ENCODE measurements at places on chromosomes 7 and 10. TPM values are rescaled to one million over a fixed set of nuclear protein-coding genes. Genes with fewer than 3 reads are reported as not detected.

GRCh38 chr7:91527460-91527859 lies 263.2 kb downstream of the FZD1 start:
- H3K27me3 ChIP-seq, result no peaks in the 10 kb centered on the region
- no peaks in the 10 kb centered on the region for H3K4me1 ChIP-seq
- H3K27ac ChIP-seq, result no peak overlapping the region
- no peaks in the 10 kb centered on the region for H3K36me3 ChIP-seq

DNA sequence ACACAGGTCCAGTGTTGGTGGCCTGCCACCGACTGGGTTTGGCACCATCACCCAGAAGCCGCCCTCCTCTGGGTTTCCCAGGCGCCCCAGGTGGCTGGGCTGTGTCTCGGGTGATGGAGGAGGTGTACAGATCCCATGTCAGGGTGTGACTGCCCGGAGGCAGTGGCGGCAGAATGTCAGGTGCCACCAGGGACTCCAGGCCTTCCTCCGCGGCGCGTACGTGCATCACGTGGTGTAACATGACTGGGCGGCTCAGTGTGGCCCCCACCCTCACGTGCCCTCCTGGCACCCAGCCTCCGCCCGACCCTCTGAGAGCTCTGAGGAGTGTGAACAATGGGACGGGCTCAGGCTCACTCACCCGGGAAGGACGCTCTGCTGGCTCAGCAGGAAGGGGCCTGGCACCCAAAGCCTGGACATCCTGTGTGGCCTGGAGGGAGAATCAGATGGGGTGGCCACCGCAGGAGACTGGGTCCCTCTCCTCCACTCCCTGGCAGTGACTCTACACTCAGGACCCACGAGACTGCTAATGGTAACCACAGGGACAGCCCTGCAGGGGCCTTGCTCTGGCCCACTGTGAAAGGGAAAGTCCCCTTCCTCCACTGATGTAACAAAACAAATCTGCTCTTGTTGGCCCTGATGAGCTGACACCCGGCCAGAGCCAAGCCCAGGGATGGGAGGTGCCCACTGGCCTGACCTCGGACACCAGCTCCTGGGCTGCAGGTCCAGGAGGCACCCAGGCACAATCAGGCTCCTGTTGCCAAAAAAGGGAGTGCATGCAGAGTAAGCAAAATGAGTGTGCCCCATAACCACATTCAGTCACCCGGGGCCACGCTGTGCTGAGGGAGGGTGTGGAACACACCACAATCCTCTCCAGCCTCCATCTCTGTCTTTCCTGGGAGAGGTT lies 164.8 kb downstream of the PRKAG2 start:
- no peaks in the 10 kb centered on the region for H3K4me1 ChIP-seq
- no peak for DNase-seq
- no peaks in the 10 kb centered on the region for H3K27me3 ChIP-seq

- no peak overlapping the region for H3K27ac ChIP-seq
- H3K4me1 ChIP-seq, result no peaks in the 10 kb centered on the region
- no peaks in the 10 kb centered on the region for H3K27me3 ChIP-seq
- no peak overlapping the region for H3K4me3 ChIP-seq
These were observed 191.7 kb upstream of the MTPN start for GRCh38 chr7:136168821-136169220.

DNA sequence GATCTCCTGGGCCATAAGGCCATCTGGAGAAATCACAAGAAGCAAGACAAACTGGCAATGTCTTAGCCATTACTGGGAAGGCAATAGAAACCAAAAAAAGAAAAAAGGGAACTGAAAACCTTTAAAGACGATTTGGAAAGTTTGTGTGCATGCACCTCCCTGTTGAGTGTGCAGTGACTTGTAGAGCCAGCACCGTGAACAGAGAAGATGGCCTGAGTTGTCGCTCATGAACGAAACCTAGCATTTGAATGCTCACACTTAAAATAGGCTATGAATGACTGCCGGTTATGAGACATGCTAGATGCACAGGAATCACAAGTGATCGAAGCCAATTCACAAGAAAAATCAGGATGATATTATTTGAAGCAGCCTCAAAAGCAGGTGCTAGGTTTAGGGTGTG lies 151.3 kb upstream of the ADO start:
- no peaks in the 10 kb centered on the region for H3K4me1 ChIP-seq
- H3K27ac ChIP-seq, result no peak overlapping the region
- H3K4me3 ChIP-seq, result no peak overlapping the region
- H3K27me3 ChIP-seq, result no peaks in the 10 kb centered on the region
- no peaks in the 10 kb centered on the region for H3K36me3 ChIP-seq

- H3K36me3 ChIP-seq, result no peaks in the 10 kb centered on the region
- H3K4me3 ChIP-seq, result peak overlapping the region; percentile 80
- no peak for DNase-seq
- peak overlapping the region; percentile 91 for H3K27ac ChIP-seq
These were observed 1.9 kb downstream of the PTEN start for GRCh38 chr10:87865241-87865881.

DNA sequence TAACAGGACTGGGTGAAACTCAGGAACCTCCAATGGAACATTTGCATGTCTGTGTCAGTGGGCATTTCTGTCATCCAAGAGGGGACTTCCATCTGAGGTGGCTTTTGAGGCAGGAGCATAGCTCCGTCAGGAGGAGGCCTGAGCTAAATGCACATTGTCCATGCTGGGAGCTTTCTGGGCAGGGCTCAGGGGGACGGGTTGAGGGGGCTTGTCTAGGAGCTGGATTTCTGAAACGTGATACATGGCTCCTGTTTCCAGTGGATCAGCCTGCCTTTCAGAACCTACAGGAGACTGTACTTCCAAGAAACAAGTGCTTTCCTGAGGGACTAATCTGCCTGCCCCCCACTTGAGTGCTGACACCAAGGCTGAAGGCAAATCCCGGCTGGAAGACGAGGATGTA lies 40.5 kb upstream of the GDF10 start:
- no peaks in the 10 kb centered on the region for H3K27me3 ChIP-seq
- no peaks in the 10 kb centered on the region for H3K36me3 ChIP-seq
- H3K4me3 ChIP-seq, result no peak overlapping the region
- H3K4me1 ChIP-seq, result no peaks in the 10 kb centered on the region
- H3K27ac ChIP-seq, result no peak overlapping the region

- no peak overlapping the region for H3K4me3 ChIP-seq
- peaks cover 7% of the 10 kb centered on the region for H3K4me1 ChIP-seq
- no peaks in the 10 kb centered on the region for H3K27me3 ChIP-seq
- H3K27ac ChIP-seq, result no peak overlapping the region
- no peaks in the 10 kb centered on the region for H3K36me3 ChIP-seq
- DNase-seq, result no peak
These were observed 279.8 kb upstream of the FZD8 start for GRCh38 chr10:35921866-35922350.

ARMC3 gene
- not detected for total RNA-seq

PRR15 gene
- total RNA-seq, result 0.17 TPM

DNA sequence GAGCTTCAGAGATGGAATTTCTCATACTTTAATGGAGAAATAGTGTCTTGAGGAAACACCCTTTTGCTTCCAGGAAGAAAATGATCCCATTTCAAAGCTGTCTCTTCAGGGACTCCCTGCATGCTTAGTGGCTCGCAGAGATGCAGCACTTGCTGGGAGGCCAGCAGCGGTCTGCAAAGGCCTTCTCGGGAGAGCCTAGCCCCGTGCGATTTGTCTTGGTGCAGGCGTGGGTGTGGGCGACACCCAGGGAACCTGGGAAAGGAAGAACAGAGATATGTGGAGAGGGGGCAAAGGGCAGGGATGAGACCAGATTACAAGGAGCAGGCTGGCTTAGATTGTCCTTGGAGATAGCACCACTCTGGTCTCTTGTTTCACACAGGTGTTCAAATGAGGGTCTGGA lies 352.3 kb upstream of the PODXL start:
- no peak for DNase-seq
- H3K4me3 ChIP-seq, result no peak overlapping the region
- H3K36me3 ChIP-seq, result no peaks in the 10 kb centered on the region
- H3K27ac ChIP-seq, result no peak overlapping the region
- H3K27me3 ChIP-seq, result no peaks in the 10 kb centered on the region

- H3K4me3 ChIP-seq, result no peak overlapping the region
- peak overlapping the region; percentile 19 for H3K27ac ChIP-seq
- peaks cover 22% of the 10 kb centered on the region for H3K4me1 ChIP-seq
These were observed 77.5 kb upstream of the PHYHIPL start for GRCh38 chr10:59098831-59099452.

GRCh38 chr7:102856036-102856435 lies 56.8 kb upstream of the LRRC17 start:
- peaks cover 2% of the 10 kb centered on the region for H3K4me1 ChIP-seq
- no peaks in the 10 kb centered on the region for H3K36me3 ChIP-seq
- H3K4me3 ChIP-seq, result no peak overlapping the region
- H3K27me3 ChIP-seq, result peaks cover 4% of the 10 kb centered on the region

GRCh38 chr10:4214908-4215307 lies 429.9 kb upstream of the KLF6 start:
- H3K4me1 ChIP-seq, result peaks cover 19% of the 10 kb centered on the region
- H3K36me3 ChIP-seq, result no peaks in the 10 kb centered on the region
- H3K4me3 ChIP-seq, result no peak overlapping the region
- no peak overlapping the region for H3K27ac ChIP-seq
- DNase-seq, result no peak
- H3K27me3 ChIP-seq, result no peaks in the 10 kb centered on the region

GRCh38 chr10:30383356-30383755 lies 34.3 kb upstream of the MTPAP start:
- peaks cover 7% of the 10 kb centered on the region for H3K4me1 ChIP-seq
- no peaks in the 10 kb centered on the region for H3K27me3 ChIP-seq
- no peak overlapping the region for H3K4me3 ChIP-seq
- H3K27ac ChIP-seq, result no peak overlapping the region
- no peak for DNase-seq

DNA sequence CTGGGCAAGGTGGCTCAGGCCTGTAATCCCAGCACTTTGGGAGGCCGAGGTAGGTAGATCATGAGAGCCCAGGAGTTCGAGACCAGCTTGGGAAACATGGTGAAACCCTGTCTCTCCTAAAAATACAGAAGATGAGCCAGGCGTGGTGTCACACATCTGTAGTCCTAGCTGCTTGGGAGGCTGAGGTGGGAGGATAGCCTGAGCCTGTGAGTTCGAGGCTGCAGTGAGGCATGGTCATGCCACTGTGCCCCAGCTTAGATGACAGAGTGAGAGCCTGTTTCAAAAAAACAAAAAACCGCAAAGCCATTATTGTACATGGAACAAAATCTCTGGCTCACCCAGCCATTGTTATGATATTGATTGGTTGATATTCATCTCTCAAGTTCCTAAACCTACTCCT lies 53.7 kb downstream of the KMT2E start:
- no peak for DNase-seq
- H3K27me3 ChIP-seq, result no peaks in the 10 kb centered on the region
- no peak overlapping the region for H3K4me3 ChIP-seq
- peaks cover 55% of the 10 kb centered on the region for H3K36me3 ChIP-seq

PCDH15 gene
- total RNA-seq, result not detected

CCDC201 gene
- not detected for total RNA-seq

MGMT gene
- 28.0 TPM for total RNA-seq

OR2A25 gene
- total RNA-seq, result not detected

- no peaks in the 10 kb centered on the region for H3K4me1 ChIP-seq
- DNase-seq, result no peak
- no peaks in the 10 kb centered on the region for H3K27me3 ChIP-seq
- H3K4me3 ChIP-seq, result no peak overlapping the region
These were observed 58.5 kb downstream of the RASGEF1A start for GRCh38 chr10:43208147-43209073.

GSTO2 gene
- total RNA-seq, result 0.26 TPM

- peak overlapping the region; percentile 31 for H3K27ac ChIP-seq
- peaks cover 15% of the 10 kb centered on the region for H3K4me1 ChIP-seq
- H3K36me3 ChIP-seq, result no peaks in the 10 kb centered on the region
- H3K4me3 ChIP-seq, result no peak overlapping the region
- no peaks in the 10 kb centered on the region for H3K27me3 ChIP-seq
These were observed 7.4 kb upstream of the PWWP2B start for GRCh38 chr10:132389433-132390169.

- no peaks in the 10 kb centered on the region for H3K36me3 ChIP-seq
- no peak overlapping the region for H3K27ac ChIP-seq
- H3K4me1 ChIP-seq, result no peaks in the 10 kb centered on the region
- peak; percentile 39 for DNase-seq
These were observed 517.4 kb downstream of the CCSER2 start for GRCh38 chr10:84845628-84846261.

DNA sequence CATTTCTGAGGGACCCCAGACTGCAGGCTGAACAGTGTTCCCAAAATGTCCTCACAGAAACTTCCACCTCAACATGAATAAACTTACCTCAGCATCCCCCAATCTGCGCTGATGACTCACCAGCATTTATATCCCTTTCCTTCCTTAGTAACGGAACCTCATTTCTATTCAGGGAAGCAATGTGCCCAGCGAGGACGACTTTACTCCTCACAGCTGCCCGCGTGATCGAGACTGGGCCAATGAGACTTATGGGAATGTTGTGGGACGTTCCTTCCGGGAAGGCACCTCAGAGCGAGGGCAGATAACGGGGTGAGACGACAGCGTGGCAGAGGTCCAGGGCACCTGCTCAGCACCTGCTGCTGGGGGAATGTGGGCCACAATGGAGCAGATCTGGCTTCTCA lies 73.1 kb upstream of the CAMK2B start:
- H3K27ac ChIP-seq, result peak overlapping the region; percentile 78
- peaks cover under 1% of the 10 kb centered on the region for H3K36me3 ChIP-seq
- no peak overlapping the region for H3K4me3 ChIP-seq
- H3K4me1 ChIP-seq, result peaks cover 23% of the 10 kb centered on the region

- peak; percentile 95 for DNase-seq
- H3K27me3 ChIP-seq, result no peaks in the 10 kb centered on the region
- no peaks in the 10 kb centered on the region for H3K36me3 ChIP-seq
- H3K4me1 ChIP-seq, result peaks cover 32% of the 10 kb centered on the region
These were observed at the start of gene LRRC17 for GRCh38 chr7:102912742-102913141. Gene LRRC17, plus strand, starts transcription at chr7:102913000. Its CDS starts 20,914 bp downstream, at chr7:102933914.

DNA sequence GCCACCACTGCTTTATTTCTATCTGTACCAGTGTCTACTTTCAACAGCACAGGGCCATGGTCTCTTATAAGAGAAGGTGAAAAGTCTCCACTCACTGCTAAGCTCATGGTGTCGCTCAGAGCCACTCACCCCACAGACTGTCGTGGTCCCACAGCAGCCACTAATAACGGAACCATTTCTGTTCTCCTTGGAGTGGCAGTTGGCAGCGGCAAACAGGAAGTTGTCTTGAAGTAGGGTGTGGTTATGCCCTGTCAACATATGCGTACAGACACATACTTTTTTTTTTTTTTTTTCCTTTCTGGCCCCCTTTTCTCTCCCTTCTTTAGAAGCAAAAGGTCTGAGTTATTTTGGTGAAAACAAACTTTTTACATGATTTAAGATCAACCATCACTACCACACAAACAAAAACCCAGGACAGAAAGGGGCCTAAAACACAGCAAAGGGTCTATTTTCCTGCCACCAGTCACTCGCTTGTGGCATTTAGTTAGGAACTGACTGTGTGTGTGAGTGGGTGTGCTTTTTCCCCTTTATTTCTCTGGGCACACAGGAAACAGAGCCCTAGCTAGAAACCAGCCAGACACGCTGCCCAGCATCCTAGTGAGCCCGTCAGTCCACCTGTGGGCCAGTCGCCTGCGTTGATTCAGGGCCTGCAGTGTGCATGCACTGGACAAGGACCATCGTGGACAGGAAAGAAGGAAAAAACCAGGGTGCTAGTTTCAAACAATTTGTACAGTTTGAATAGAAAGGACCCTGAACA lies 96.7 kb upstream of the EFCAB10 start:
- DNase-seq, result peak; percentile 56
- H3K4me1 ChIP-seq, result peaks cover 70% of the 10 kb centered on the region
- H3K27ac ChIP-seq, result peak overlapping the region; percentile 62
- no peaks in the 10 kb centered on the region for H3K27me3 ChIP-seq

Measured in A673 (cell line).